Fibroblast of upper back skin (primary cell): ENCODE measurements at places on chromosomes 7 and 10.
A peak's percentile ranks its signal among the peaks of the same experiment; 100 is the strongest.

- DNase-seq: no peak
These were observed 42.1 kb downstream of the RBM17 start for GRCh38 chr10:6130848-6131470.

DNA sequence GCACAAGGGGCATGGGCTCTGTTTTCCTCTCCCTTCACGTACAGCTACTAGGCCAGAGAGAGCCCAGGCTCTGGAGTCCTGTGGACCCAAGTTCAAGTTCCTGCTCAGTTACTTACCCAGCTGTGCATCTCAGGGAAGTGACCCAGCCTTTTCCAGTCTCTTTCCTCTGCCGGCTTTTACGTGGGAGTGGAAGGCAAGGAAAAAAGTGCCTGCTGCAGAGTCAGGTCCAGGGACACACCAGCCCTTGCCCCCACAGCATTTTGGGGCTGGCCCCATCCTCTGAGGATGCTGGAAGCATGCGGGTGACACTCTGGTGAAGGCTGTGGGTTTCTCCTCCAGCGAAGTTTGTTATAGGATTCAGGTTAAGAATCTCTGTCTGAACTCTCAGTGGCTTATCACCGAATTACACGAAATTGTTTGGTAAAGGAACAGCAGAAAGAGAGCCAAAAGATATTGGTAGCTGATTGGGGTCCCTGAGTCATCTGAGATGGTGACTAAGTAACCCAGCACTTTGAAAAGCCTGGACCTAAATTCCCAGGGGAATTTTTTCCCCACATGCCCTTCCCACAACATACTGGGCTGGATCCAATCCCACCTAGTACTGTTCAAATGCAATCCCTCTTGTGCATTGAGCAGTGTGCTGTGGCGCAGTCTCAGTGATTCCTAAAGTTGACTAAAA lies 424.3 kb downstream of the RPS24 start:
- peak; percentile 96 for DNase-seq

DNA sequence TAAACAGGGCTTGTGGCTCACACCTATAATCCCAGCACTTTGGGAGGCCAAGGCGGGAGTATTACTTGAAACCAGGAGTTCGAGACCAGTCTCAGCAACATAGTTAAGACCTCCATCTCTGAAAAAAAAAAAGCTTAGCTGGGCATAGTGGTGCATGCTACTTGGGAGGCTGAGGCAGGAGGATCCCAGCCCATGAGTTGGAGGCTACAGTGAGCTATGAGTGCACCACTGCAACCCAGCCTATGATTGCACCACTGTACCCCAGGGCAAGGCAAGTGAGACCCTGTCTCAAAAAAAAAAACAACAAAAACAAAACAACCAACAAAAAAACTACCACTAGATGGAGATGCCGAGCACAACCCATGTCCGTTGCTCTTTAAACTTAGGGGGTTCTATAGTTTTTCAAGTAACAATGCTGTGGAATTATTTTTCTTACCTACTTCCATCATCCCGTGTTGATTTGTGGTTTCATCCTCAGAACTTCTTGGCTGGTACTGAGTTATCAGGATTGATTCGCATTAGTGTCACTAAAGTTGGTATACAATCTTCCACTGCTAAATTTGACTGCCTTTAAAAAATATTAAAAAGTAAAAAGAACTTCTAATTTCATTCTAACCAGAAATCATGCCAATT lies 12.2 kb upstream of the REPIN1 start:
- peak; percentile 25 for DNase-seq

- peak; percentile 79 for DNase-seq
These were observed 49.0 kb downstream of the TES start for GRCh38 chr7:116259156-116259870.

- DNase-seq: no peak
These were observed 70.1 kb upstream of the TFEC start for GRCh38 chr7:116100626-116101025.

GRCh38 chr10:71634531-71635164 lies 84.9 kb downstream of the C10orf105 start:
- DNase-seq: no peak

- DNase-seq: peak; percentile 13
These were observed 15.5 kb downstream of the CARD11 start for GRCh38 chr7:3028071-3028757.

DNA sequence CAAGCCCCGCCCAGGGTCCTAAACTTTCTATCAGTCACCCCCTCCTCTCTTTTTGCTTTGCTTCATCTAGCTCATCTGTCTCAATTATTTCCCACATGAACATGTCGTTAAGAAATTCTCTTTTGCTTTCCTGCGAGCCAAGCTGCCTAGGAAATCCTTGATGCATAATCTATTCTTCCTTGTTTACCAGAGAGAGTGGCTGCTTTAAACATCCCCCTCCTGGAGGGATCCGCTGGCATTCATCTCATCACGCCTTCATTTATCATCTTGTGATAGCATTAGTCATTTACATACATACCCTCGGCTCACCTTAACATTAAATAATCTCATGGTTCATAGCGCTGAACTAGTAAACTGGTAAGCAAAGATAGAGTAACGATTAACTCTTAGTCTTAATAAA lies 96.7 kb downstream of the ANK3 start:
- DNase-seq: no peak

- no peak for DNase-seq
These were observed 432 bp upstream of the CAMK2B start for GRCh38 chr7:44325811-44326241.

GRCh38 chr7:24669971-24670591 lies 87.2 kb downstream of the GSDME start:
- no peak for DNase-seq

DNA sequence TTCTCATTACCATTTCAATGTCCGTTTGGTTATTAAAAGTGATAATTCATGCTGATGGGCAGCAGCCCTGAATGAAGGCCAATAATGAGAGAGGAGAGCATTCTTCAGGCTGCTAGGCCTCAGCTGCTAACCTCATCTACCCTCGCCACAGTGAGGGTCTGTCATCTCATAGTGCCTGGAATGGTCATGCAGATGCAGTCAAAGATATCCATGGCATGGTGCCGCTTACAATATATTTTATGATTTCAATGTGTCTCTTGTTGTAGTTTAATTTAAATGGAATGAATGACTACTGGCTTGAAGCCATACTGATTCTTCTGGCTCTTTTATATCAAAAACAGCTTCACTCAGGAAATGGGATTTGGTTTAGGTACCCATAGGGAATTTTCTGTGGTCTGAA lies 126.9 kb downstream of the SLC16A9 start:
- DNase-seq: peak; percentile 15

GRCh38 chr7:15802425-15802824 lies 115.9 kb upstream of the MEOX2 start:
- peak; percentile 37 for DNase-seq

DNA sequence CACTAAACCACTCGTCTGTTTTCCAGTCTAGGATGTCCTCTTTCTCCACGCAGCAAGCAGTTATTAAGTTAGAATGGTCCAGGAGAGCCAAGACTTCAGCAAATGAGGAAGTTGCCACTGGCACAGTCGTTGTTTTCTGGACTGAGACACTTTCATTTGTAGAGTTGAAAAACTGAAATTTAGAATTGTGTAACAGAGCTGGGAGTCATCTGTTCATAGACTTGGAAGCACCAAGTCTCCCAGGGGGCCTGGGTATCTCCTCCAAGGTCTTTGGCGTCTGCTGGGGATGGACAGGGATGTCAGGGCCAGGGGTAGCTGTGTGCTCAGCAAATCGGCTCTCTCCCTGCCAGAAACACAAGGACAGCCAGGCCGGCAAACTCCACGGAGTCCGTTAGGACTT lies 208.4 kb downstream of the FANK1 start:
- DNase-seq: no peak

- DNase-seq: no peak
These were observed 47.7 kb upstream of the ATRNL1 start for GRCh38 chr10:115045499-115045898.

GRCh38 chr7:25632616-25633015 lies 404.3 kb upstream of the NPVF start:
- DNase-seq: no peak

DNA sequence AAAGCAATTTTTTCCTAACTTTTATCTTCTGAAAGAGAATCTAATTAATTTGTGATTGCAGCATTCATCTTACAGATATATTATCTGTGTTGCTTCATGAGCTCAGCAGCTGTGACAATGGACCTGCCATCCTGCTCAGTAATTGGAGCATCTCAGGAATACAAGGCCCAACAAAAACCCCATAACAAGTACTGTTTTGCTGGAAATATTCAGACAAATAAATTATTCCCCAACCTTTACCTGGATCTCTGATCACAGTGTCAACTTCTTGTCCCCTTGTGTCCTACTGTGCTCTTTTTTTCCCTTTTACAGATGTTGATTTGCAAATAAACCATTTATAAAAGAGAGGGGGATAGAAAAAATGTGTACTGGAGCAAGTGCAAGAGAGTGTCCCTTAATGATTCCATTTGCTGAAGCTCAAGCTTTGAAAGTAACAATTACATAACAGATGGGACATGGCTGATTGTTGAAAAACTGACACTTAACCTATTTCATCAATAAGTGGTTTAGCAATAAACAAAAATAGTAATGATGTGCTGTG lies 1063.4 kb upstream of the GHITM start:
- DNase-seq: no peak
